ENCODE measurements at places on chromosomes 5 and 9.

DNA sequence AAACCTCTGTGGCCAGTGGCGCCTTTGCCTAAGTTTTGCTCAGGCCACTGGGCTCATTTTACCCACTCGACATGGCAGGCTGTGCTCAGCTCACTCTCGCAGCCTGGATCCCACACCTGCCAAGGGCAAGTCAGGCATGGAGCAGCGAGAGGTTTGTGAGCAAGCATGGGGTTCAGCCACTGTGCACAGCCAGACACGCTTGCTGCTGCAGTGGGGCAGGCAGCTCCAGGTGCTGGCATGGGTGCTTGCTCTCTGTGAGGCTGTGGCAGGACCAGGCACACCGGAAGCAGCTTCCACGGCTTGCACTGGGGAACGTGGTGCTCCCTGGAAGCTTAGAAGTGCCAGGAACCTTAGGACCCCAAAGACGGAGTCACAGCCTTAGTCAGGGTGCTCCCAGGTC, 470.1 kb downstream of the CDH9 start:
- DNase-seq, result no peak

DNA sequence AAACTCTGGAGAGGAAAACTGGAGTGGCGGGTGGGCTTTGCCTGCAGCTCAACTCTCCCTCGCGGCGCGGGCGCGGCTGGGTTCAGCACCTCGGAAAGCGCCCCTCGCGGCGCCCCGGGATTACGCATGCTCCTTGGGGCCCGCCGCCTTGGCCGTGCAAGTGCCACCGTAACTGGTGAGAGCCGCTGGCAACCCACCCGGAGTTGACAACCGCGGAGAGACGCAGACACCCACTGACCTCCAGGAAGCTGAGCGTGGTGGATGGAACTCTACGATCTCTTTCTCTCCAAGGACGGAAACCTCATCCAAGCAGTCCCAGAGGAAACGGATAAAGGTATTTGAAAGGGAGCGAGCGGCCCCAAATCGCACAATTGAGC, 194 bp upstream of the RXFP3 start:
- peak; percentile 34 for DNase-seq

- peak; percentile 51 for DNase-seq
Observed at GRCh38 chr9:35726931-35727330, 5.1 kb downstream of the TLN1 start.

- no peak for DNase-seq
Observed at GRCh38 chr5:9781890-9782289, 151.7 kb upstream of the TAS2R1 start.

GRCh38 chr5:42772265-42772993, 15.8 kb downstream of the CCDC152 start:
- no peak for DNase-seq

DNA sequence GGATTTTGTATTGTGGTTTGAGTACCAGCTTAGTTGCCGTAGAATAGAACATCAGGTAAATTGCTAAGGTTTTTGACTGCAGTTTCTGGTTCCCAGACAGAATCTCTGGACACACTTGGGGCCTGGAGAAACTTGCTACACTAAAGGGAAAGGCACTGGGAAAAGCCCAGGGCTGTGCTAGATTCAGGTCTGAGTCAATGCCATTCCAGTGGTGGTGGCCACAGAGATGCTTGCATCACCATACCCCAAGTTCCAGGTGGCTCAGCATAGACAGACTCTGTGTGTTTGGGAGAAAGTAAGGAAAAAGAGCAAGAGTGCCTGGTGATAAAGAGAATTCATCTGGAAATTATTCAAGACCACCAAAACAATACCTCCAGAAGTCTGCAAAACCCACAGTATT, 120.6 kb downstream of the HMHB1 start:
- no peak for DNase-seq

DNA sequence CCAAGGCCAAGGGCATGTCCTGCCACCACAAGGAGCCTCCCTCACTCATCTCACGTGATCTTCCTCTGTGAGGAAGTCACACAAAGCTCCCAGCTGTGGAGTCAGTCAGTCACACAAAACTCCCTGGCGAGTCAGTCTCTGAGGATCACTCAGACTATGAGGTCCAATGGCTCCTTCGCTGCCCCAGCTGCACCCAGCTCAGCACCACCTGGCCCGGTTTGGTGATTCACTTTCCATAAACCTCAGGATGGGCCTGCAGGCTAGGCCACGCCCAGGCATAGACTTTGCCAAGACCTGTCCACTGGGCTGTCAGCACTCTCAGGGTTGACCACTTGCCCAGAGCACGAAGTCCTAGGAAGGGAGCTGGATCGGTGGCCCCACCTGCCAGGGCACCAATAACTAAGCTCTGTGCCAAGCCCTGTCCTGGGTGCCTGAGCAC, 233.8 kb downstream of the HSPA4 start:
- DNase-seq, result no peak

- no peak for DNase-seq
Observed at GRCh38 chr5:154308443-154309370, 118.2 kb downstream of the GALNT10 start.

- no peak for DNase-seq
Observed at GRCh38 chr5:31990701-31991110, 183.4 kb downstream of the GOLPH3 start.

GRCh38 chr5:90890180-90890579, 331.6 kb downstream of the ADGRV1 start:
- DNase-seq, result no peak

DNA sequence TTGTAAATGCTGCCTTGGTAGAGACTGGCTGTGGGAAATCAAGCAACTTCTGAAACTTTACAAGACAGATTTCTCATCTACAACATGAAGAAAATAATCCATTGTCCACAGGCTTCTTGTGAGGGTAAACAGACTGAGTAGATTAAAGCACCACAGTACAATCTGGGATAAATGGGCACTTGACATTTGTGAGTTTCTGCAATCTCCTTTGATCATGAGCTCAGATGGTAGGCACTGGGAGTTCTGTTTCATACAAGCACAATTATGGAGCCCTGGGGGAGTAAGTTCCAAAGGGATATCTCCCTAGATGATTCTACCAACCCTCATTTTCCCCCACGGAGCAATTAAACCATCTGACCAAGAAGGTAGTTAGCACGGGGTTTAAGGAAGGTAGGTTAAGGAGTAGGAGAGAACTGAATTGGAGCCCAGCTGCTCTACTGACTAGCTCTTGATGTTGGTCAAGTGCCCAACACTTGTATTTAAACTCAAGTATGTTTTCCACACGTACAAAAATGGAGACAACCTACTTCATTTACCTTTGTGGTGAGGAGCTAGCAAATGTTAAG, 479.5 kb upstream of the TNC start:
- DNase-seq, result no peak

- DNase-seq, result no peak
Observed at GRCh38 chr9:128405077-128405779, 15.4 kb upstream of the CERCAM start.

GRCh38 chr5:126056851-126057622, 366.2 kb upstream of the GRAMD2B start:
- no peak for DNase-seq

- no peak for DNase-seq
Observed at GRCh38 chr5:1167361-1167727, 34.1 kb upstream of the SLC6A19 start.

DNA sequence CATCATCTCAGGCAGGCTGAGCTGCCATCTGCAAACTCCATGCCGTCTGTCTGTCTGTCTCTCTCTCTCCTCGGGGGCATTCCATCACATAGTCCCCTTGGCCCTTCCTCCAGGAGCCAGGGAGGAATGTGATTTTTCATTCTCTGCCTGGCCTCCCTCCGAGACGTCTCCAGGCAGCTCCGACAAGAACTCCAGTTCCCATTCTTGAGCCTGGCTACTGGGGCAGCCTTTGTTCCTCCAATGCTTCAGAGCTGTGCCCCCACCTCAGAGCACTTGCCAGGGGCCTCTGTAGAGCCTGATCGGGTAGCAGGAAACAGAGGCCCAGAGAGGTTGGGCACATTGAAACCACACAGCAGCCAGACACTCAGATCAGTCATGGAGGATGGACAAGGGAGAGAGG, 74.0 kb downstream of the COL27A1 start:
- DNase-seq, result no peak

DNA sequence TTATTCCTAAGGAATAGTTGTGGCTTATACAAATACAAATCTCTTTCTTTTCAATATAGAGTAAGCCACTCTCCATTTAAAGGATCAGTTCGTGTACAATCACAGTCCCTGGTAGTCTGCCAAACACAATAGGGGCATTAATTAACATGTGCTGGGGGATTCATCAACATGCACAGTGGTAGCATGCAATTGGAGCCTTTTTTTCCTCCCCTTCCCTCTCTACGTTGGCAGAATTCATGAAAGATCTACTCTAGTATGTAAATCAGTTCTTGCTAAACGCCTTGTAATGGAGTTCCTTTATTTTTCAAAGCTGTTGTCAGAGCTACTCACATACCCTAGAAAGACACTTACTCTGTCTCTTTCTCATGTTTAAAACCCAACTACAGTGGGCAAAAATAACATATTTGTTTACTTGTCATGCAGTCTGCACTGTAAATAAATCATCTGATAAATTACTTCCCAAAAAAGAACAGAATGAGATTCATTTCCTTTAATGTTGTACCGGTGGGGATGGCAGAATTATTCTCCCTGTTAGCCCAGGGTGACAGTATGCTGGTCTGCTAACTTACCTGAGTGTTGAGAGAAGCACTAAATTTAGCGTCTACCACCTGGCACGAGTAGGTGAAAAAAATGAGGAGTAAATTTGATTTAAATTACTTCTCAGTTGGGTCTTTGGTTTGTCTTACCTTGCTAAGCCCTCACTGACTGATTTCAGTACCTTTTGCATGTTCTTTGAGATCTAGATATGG, 341.5 kb upstream of the CCNH start:
- DNase-seq, result no peak

DNA sequence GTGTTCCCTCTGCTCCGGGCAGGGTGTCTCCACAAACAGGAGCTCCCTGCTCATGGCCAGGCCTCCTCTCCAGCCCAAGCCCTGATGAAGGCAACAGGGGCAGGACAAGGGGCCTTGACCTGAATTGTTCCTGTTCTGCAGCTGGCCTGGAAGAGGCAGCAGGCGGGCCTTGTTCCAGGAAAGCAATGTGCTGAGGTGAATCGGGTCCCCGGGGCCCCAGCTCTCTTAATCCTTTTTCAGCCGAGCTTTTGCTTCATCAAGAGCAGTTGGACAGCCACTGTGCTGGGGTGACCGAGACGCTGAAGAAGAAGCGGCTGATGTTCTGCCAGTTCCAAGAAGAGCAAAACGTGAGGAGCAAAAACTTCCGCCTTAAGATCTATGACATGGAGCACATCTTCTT, 41.4 kb downstream of the CCDC180 start:
- no peak for DNase-seq

- no peak for DNase-seq
Observed at GRCh38 chr9:127723444-127723843, 7.6 kb downstream of the TTC16 start.

DNA sequence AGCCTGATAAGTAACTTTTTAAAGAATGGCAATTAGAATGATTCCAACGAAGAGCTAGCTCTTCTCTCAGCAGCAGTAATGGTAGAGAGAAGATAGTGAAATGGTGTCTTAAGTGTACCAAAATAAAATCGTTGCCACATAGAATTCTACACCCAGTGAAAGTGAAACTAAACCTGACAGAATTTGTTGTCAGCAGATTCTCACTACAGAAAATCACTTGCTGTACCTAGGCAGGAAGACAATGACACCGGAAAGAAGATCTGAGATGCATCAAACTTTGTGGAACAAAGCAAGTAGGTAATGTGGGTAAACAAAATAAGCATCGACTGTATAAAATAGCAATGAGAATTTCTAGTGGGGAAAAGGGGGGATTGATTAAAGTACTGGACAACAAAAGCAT, 20.7 kb upstream of the EBF1 start:
- no peak for DNase-seq

DNA sequence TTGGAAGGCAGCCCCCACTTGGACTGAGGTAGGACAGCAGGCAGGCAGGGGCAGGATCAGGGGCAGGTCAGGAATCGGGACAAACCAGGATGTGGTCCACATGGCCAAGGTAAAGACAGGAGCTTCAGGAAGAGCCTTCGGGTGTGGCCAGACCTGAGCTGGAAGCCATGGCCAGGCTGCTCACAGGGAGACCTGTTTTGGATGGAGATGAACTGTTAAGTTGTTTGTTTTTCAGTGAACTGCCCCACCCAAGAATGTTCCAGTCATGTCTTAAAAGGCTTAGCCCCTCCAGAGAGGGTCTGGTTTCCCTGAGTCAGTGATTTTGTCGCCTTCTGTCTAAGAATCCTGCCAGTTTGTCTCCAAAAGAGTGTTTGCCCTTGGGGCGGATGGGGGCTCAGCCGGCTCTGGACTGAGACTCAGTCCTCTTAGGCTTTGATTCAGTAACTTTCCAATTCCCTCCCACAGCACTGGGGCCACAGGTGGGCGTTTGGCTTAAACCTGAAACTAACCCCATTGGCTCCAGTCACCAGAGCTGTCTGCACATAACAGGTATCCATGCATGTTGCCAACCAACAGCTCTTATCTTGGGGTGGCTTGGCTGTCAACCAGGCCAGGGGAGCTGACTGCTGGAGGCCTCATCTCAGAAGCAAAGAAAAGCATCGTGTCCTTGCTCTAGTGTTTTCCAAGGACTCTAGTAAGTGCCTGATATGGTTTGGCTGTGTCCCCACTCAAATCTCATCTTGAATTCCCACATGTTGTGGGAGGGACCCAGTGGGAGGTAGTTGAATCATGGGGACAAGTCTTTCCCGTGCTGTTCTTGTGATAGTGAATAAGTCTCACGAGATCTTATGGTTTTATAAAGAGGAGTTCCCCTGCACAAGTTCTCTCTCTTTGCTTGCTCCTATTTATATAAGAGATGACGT, 11.3 kb upstream of the ANKH start:
- no peak for DNase-seq

- no peak for DNase-seq
Observed at GRCh38 chr9:72958485-72959281, 5.8 kb upstream of the ALDH1A1 start.

DNA sequence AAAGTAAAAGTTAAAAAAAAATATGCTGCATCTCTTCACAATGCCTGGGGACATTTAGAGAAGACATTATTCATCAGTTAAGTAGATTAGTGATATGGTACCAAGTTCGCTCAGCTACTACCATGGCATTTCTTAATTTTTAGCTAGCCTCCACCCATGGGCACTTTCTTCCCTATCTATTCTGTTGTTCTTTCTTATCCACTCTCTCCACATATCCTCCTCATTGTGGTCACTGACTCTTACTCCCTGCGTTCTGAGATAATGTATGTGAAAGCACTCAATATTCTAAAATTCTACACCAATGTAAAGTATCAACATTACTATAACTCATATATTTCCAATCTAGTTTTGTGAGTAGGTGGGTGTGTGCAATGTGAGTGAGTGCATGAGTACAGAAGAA, 609.7 kb upstream of the DAB2 start:
- DNase-seq, result no peak

- DNase-seq, result no peak
Observed at GRCh38 chr5:95913663-95914062, 48.0 kb downstream of the ELL2 start.

DNA sequence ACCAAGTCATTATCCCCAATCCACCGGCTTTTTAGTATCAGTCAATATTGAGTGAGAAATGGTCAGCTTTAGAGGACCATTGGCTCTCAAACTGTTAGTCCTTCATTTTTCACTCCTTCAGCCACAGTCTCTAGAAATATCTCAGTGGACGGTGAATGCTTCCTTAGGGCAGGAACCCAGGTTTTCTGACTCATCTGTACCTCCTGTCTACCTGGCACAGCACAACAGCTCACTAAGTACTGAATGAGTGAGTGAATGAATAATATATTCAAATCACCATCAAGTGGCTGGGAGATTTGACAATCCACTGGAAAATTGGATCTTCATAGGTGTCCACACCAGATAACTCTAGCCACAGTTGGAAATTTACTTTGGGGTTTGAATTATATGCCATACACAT, 609.5 kb upstream of the CLINT1 start:
- no peak for DNase-seq

- no peak for DNase-seq
Observed at GRCh38 chr5:11985993-11986392, 81.7 kb upstream of the CTNND2 start.

All from activated naive CD4-positive, alpha-beta T cell treated with anti-CD3 and anti-CD28 coated beads, Interleukin-2, amount 50 U/mL, for 16 hours (primary cell).